Lung (tissue), 17 donors: ENCODE measurements at places on chromosomes 2 and 18.

- DNase-seq, result no peak
Measured at GRCh38 chr2:58594175-58594574, 353.1 kb upstream of the FANCL start.

GRCh38 chr18:22332590-22332989 lies 85.1 kb downstream of the CTAGE1 start:
- DNase-seq, result no peak

- no peak for DNase-seq
Measured at GRCh38 chr18:2963048-2963447, 49.9 kb downstream of the LPIN2 start.

DNA sequence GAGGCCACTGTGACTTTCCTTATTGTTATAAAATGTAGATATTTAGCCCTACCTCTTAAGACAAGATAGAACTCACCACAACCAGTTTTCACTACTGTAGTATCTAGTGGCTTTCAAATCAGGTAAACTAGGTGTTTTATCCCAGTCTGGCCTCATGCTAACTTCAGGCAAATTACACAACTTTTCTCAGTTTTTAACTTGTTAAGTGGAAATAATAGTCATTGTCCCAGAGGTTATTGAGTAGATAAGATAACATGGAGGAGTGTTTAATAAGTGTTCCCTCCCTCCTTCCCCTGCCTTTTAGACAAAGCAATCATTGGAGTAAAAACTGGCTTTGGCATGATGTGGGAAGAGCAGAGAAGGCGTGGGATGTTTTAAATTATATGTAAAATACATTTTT lies 27.3 kb downstream of the ANXA4 start:
- DNase-seq, result no peak

- no peak for DNase-seq
Measured at GRCh38 chr2:11750422-11750821, 4.0 kb downstream of the LPIN1 start.

DNA sequence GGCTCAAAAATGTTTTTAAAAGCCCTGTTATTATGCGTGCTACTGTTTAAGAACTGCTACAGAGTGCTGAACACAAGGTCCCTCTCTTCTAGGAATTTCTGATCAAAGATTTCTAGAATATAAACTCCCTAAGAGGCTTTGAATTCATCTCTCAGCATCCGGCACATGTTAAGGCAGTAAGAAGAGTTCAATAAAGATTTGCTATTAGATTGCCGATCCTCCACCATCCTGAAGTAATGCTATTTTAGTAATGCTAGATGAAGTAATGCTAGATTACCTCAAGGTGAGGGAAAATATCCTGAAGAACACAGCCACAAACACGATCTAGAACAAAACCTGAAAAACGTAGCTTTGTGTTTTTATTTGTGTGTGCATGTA lies 949 bp upstream of the MYL12B start:
- no peak for DNase-seq

DNA sequence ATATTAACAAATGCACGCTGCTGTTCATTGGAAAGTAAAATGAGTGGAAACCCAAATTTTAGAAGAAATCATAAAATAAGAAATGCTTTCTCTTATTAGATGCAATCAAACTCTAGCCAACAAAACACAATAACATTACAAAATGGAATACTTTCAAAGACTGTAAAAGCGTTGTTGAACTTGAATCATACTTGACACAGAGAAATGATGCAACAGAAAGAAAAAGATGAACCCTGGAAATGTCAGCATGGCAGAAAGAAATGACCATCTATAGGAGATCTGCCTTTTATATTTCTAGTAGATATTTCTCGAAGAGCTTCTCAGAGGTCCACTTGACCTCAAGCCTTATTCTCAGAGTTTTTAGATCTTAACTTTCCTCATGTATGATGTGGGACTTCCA lies 170.6 kb upstream of the MEIS1 start:
- no peak for DNase-seq

- no peak for DNase-seq
Measured at GRCh38 chr18:21703241-21703820, 1.2 kb downstream of the ABHD3 start.

DNA sequence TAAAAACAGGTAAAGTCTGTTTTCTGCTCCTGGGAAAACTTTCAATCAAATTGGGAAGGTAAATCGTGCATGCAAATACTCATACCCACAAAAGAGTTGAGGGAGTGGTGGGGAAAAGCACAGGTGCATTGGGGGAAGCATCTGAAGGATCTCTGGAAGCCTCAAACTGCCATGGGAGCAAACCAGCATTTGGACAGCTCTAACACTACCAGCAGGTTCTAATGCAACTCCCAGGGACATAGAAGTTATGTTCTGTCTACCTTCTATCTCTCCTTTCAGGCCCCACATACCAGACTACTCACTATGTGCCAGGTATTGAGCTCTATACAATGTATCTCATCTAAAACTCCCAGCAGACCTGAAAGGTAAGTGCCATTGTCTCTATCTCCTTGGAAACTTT lies 933.7 kb downstream of the NRXN1 start:
- DNase-seq, result no peak

GRCh38 chr2:188997263-188997662 lies 23.1 kb downstream of the COL3A1 start:
- DNase-seq, result no peak

- no peak for DNase-seq
Measured at GRCh38 chr2:12733846-12734245, 17.1 kb downstream of the TRIB2 start.

DNA sequence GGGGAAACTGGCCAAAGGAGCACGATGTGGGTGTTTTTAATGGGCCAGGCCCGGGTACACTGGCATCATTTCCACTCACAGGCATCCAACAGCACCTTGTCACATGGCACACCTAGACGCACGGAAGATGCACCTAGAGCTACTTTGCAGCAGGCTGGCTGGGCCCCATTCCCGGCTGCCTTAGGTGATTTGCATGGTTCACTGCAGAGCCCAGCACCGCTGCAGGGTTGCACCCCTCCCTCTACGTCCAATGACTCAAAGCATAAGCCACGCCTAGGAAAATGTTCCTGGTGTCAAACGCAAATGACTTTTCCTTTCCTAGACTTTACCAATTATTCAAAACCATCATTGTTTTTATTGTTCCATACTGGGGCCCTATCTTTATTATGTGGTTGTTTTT lies 222.9 kb downstream of the EIPR1 start:
- DNase-seq, result no peak

GRCh38 chr2:241067501-241068135 lies 34.5 kb downstream of the MTERF4 start:
- DNase-seq, result no peak

DNA sequence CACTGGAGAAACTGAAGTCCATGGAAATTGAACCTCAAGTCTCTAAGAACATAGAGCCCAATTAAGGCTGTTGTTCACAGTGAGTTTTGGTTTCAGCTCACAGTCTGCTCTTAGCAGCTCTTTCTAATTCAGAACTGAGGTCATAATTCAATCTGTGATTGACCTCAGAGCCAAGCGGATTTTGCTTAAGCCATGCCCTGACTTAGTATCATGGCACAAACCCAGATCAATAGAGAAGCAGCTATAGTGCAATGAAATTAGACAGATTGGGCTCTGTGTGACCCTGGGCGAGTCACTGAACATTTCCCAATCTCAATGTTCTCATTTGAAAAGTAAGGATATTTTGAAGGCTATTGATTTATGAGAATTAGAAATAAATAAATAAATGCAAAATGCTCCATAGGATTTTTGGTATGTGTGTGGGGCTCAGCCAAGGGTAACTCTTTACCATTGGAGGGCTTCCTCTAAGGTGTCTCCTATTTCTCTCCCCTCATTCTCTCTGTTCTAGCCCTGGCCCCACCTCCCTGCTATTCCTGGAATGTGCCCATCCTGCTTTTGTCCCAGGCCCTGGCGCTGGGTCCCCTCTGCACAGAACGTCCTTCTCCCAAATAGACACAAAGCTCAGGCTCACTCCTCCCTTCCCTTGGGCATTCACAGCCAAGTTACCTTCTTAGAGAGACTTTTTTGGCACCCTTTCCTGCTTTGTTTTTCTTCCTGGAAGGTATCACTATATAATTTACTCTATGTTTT lies 239.6 kb downstream of the LPIN1 start:
- DNase-seq, result no peak

- peak; percentile 30 for DNase-seq
Measured at GRCh38 chr18:77014538-77014937, 118.0 kb downstream of the MBP start.

DNA sequence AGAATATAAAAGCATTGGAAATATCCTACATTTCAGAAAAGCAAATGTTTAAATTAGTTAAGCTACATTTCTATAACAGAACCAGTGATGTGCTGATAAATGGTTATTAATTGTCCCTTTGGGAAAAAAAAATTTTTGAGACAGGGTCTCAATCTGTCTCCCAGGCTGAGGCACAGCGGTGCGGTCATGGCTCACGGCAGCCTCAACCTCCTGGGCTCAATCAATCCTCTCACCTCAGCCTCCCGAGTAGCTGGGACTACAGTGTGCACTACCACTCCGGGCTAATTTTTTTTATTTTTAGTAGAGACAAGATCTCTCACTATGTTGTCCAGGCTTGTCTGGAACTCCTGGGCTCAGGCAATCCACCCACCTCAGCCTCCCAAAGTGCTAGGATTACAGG lies 194.8 kb upstream of the SALL3 start:
- no peak for DNase-seq

DNA sequence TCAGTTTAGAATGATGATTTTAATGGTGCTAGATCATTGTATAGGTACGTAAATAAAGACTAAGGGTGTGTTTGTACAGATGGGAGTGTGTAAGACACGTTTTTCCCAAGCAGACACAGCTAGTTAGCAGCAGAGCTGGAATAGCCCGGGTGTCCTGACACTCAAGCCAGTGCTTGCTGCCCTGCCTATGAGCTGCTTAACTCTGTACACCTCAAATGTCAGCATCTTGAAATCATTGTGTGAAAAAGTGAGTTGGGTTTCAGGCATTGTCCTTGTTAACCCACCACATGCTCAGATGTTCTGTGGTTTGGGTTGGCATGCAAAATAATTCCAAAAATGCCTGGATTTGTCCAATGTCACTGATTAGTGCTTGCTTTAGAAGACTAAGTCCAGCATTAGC lies 13.0 kb upstream of the TET3 start:
- no peak for DNase-seq

- peak; percentile 38 for DNase-seq
Measured at GRCh38 chr2:2600366-2600765, 269.3 kb upstream of the MYT1L start.

DNA sequence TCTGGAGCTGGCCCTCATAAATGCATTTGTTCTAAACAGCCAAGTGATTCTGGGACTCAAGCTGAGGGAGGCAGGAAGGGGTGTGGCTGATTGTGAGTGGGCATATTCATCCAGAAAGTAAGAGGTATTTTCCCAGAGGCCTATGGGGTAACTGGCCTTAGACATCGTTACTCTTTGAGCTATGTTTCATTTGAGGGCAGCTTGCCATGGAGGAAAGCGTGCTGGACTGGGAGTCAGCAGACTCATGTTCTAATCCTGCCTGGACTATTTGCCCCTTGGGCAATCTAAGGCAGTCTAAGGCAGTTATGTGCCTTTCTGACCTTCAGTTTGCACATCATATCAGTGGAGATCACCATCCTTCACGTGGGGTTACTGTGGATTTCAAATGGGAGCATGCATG lies 93.5 kb upstream of the SLC14A2 start:
- DNase-seq, result peak; percentile 15

- DNase-seq, result peak; percentile 5
Measured at GRCh38 chr2:1747065-1747941, 3.0 kb upstream of the PXDN start.
